ENCODE measurements at places on chromosomes 2 and 18. TPM values are rescaled to one million over a fixed set of nuclear protein-coding genes. Genes with fewer than 3 reads are reported as not detected.

LRATD1 gene
- 0.07 TPM for total RNA-seq

CPO gene
- not detected for total RNA-seq

SP140 gene
- not detected for total RNA-seq

SNED1 gene
- 0.33 TPM for total RNA-seq

RAB31 gene
- 18.2 TPM for total RNA-seq

REG3G gene
- total RNA-seq: not detected

ELOA2 gene
- not detected for total RNA-seq

MALL gene
- total RNA-seq: 131 TPM
